ENCODE measurements at places on chromosomes 1 and 21. TPM values are rescaled to one million over a fixed set of nuclear protein-coding genes. Genes with fewer than 3 reads are reported as not detected.

Gene RIIAD1
- not detected for total RNA-seq

Gene EPHA2
- 0.59 TPM for total RNA-seq

Gene PGLYRP3
- not detected for total RNA-seq

Gene TMEM240
- total RNA-seq, result 0.66 TPM

Gene GJB5
- not detected for total RNA-seq

Gene RAB42
- total RNA-seq, result 1.2 TPM

Gene TRAPPC3
- 57.3 TPM for total RNA-seq

Gene LRRC53
- total RNA-seq, result not detected

Gene SYNC
- not detected for total RNA-seq

Measured in naive thymus-derived CD4-positive, alpha-beta T cell (primary cell).